ENCODE measurements at places on chromosomes 4 and X. TPM values are rescaled to one million over a fixed set of nuclear protein-coding genes. Genes with fewer than 3 reads are reported as not detected.

GRCh38 chr4:61094854-61095598, 105.1 kb upstream of the ADGRL3 start:
- no peak for DNase-seq

DNA sequence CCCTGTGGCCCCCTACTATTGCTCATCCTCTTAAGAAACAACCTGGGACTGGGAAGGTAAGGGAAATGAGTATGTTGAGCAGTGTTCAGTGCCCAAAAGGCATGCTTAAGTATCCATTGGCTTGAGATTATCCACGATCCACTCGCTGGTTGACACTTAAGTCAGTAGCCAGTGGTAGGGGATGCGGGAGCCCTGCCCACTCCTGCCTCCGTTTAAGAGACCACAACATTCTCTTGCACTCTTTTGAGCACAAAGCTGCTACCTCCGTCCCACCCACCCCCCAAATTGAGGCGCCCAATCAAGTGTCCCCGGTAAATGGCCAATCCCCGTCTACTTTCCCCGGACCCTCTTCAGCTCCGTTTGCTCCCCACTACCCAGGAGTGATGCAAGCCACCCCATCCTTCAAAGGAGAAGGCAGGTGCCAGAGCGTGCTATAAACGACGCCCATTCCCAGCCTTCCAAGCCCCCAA, 25.0 kb downstream of the UTP14A start:
- peak; percentile 42 for DNase-seq

DNA sequence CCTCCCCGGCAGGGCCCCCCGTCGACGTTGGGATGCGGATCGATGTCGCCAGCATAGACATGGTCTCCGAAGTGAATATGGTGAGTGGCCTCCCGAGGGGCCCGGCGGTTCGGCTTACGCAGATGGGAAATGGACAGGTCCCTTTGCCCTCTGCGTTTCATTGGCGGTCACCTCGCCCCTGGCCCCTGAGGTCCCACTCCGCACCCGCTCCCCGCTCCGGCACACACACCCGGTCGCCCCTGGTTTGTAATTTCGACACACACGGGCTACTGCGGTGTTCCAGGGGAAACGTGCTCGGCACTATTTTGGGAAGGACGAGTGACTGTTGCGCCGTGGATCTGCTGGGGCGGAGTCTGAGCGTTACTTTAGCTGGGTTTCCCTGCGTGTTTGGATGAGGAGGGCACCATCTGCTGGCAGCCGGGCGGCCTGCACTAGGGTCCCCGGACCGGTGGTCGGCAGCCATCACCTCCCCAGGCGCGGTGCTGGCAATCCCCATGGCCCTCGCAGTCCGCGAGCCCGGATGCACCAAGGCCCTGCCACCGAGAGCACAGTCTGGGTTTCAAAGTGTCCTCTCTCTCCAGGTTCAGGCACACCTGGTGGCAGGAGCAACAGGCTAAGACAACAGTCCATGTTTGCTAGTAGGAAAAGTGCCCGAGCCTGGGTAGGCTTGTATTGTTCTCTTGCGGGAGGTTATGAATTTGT, 1.2 kb downstream of the GABRB1 start:
- DNase-seq, result peak; percentile 70

The SPACA5 gene
- not detected for total RNA-seq

The HMGB3 gene
- total RNA-seq, result 9.0 TPM

DNA sequence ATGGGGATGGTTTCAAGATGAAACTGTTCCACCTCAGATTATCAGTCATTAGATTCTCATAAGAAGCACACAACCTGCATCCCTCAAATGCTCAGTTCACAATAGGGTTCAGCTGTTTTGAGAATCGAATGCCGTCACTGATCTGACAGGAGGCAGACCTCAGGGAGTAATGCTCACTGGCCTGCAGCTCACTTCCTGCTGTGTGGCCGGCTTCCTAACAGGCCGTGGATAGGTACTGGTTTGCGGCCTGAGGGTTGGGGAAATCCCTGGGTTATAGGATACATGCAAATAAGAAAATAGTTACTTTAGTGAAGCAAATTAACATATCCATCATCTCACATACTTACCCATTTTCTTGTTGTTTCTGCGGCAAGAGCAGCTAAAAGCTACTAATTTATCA, 160.4 kb downstream of the MAD2L1 start:
- no peak for DNase-seq

DNA sequence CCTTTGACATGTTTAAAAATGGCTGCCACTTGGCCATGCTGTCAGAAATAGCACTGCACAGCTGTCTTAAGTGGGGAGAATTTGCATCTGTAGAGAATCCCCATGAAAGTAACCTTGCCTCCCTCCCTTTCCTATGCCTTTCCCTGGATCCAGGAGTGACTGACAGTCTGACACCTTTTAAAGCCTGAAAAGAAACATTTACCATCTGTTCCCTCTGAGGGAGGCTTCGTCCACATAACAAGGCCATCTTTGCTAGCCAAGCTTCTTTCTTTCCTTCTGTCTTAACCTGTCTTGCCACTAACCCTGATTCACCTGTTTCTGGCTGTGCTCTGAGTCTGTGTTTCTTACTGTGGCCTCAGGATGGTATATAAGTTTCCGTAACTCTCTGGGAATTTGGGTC, 21.3 kb upstream of the AADAT start:
- no peak for DNase-seq

The CENPVL3 gene
- not detected for total RNA-seq

- DNase-seq, result no peak
These were observed 468.5 kb downstream of the PDGFC start for GRCh38 chr4:156503119-156503518.

DNA sequence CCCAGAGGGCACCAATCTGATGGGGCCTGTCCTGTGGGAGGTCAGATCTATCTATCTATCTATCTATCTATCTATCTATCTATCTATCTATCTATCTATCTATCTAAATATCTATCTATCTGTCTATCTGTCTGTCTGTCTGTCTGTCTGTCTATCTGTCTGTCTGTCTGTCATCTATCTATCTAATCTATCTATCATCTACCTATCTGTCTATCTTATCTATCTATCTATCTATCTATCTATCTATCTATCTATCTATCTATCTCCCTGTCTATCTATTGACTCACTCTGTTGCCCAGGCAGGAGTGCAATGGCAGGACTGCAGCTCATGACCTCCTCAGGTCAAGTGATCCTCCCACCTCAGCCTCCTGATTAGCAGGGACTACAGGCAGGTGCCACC, 155.7 kb upstream of the STX18 start:
- no peak for DNase-seq

The SPANXD gene
- not detected for total RNA-seq

Data from Right ventricle myocardium superior (tissue), 1 donor.